ENCODE measurements at places on chromosomes 4 and X.

- no peak for DNase-seq
Measured at GRCh38 chr4:104677116-104677515, 182.4 kb upstream of the CXXC4 start.

DNA sequence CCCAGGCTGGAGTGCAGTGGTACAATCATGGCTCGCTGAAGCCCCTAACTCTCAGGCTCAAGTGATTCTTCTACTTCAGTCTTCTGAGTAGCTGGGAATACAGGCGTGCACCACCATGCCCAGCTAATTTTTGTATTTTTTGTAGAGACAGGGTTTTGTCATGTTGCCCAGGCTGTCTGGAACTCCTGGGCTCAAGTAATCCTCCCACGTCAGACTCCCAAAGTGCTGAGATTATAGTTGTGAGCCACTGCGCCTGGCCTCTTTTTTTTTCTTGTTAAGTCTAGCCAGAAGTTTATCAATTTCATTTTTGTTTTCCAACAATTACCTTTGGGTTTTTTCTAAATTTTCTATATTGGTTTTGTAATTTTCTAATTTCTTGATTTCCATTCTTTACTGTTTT, 100.6 kb downstream of the GC start:
- no peak for DNase-seq

- no peak for DNase-seq
Measured at GRCh38 chr4:167100120-167100519, 134.2 kb downstream of the SPOCK3 start.

DNA sequence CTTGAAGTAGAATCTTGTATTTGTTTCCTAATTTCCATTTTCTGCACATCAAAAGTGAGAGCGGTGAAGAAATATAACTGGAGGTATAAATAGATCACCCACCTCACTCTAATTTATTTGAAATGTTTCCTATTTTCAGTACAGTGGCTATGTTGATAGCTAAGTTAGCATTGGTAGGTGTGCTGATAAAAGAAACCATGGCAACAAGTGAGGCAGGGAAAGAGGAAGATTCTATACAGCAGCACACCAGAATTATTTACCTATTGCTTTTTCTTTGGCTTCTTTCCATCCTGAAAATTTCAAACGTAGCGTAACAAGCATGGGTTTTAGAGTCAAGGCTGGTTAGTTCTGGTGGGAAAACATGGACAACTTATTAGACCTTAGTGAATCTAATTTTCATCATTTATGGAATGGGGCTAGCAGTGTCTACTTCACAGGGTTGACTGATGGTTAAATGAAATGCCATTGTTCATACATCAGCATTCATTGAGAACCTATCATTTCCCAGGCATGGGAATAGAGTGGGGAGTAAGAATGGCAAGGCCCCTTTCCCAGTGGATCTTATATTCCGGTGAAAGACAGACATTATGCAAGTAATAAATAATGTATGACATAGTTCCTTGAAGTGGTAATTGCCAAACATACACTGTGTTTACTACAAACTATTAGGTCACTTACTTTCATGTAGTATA, 30.6 kb upstream of the CTSO start:
- no peak for DNase-seq

DNA sequence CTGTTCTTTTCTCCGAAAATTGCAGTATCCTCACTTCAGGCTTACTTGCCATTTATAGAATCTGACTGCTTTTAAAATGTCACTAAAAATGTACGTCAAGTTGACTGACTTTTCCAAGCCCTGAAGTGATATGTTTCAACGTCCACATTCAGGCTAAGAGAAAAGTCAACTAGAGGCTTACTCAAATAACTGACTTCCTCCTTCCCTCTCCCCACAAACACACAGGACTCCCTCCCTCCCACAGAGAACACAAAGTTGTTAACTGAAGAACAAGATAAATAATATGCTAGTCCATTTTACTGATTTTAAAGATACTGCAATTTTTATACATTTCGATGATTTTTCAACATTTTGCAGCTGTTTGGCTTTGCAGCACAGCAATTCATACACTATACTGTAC, 13.8 kb upstream of the CDKL2 start:
- DNase-seq, result no peak

- DNase-seq, result peak; percentile 43
Measured at GRCh38 chrX:103831342-103831802, 685 bp downstream of the RAB9B start.

DNA sequence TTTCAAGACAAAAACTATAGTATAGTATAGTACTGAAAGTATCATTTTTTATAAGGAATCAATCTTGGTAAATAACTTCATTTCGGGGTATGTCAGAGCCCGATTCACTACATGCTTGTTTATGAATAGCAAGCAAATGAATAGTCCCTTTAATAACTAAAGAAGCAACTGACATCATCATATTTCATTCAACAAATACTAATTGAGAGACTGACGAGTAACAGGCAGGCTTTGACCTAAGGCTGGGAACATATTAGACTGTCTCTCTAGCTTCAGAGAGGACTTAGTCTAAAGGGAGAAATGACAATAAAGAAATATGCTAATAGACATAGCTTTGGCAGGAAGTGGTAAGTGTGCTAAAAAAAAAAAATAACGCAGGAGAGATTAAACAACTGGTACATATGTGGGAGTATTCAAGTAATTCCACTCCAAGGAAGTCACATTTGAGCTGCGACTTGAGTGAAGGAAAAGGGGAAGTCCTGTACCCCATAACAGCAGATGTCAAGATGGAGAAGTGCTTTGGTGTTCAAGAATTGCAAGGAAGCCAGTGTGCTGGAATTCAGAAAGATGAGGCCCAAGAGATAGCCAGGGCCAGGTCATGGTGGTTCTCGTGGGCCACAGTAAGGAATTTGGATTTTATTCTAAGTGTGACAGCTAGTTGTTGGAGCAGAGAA, 284.9 kb downstream of the FBXO8 start:
- DNase-seq, result no peak

GRCh38 chr4:153512162-153512852, 46.1 kb downstream of the TMEM131L start:
- no peak for DNase-seq

DNA sequence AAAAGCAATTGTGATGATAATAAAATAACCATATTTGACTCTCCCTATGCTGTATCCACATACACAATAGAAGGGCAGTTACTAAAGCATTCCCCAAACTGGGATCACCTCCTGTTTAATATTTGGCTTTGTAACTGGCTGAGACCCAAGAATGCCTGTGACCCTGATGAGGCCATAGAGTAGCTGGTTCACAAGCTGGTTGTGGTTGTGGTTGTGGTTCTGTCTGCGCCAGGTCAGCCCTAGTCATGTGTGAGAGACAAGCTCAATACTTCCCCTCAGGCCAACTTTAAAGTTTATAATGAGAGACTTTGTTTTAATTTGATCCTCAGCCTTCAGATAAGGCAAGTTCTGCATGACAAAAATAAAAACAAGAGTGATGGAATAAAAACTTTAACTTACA, 209.9 kb downstream of the PARM1 start:
- no peak for DNase-seq

DNA sequence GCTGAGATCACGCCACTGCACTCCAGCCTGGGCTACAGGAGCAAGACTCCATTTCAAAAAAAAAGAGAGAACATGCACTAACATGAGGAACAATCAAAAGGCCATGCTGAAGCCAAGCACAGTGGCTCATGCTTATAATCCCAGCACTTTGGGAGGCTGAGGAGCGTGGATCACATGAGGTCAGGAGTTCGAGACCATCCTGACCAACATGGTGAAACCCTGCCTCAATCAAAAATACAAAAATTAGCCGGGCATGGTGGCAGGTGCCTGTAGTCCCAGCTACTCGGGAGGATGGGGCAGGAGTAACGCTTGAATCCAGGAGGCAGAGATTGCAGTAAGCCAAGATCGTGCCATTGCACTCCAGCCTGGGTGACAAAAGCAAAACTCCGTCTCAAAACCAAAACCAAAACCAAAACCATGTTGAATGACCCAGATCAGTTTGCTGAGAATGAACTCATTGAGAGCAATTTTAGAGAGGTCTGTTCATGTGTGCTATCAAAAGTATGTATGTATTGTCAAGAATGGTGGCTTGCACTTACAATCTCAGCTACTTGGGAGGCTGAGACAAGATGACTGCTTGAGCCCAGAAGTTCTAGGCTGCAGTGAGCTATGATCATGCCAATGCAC, 44.8 kb downstream of the PDS5A start:
- no peak for DNase-seq

DNA sequence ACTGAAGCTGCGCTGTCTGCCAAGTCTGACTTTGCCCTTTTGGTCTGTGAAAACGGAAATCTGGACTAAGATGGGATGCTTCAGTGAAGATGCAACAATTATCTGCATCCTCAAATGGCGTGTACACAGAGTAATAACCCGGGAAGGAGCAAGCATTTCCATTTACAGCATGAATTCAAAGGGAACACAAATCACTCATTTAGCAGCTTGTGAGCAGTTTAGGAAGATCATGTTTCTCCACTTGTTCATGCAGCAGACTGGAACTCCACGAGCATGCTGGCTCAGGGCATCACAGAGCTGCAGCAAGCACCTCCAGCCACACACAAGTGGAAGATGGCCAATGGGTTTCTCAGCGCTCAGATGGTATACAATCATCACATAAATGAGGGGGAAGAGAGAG, 175.5 kb downstream of the NLGN4X start:
- DNase-seq, result no peak

- DNase-seq, result no peak
Measured at GRCh38 chr4:55132775-55133174, 7.4 kb upstream of the KDR start.

DNA sequence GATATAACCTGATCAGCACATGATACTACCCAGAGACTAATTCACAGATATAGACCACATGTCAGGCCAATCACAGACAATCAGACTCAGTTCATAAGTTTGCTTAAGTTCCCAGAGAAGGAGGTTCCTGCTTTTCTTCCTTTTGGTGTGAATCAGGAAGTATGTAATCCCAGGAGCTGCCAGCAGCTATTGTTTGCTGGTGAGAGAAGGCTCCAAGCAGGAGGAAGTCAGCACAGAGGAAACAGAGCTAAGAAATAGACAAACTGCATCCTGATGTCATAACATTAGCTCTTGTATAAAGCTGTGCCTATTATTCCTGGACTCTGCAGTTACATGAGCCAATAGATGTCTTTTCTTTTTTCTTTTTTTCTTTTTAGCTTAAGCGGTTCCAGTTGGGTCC, 50.9 kb downstream of the UCHL1 start:
- no peak for DNase-seq

DNA sequence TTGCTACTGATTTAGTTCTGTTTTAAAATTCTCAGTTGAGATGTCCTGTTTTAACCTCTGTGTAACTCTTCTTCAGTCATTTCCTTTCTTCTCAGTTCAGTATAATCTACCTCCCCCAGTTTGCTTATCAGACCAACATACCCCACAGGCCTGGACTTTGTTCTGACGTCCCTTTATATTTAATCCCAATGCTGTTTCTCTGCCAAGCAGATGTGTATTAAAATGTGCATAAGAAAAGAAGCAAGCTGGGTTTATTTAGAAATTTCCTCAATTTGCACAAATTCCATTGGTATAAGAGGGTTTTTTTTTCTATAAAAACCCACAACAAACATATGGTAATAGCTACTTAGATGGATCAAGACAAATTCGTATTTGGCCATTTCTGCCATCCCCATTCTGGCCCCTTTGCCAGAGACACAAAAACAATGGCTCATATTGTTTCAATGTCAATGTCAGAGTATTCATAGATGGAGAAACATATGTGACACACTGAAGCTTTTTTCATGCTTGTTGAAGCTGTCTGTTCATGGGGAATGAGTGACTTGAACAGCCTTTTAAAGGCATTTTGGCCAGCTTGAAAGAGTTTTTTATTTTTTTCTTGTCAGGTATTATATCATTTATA, 24.5 kb downstream of the HCCS start:
- no peak for DNase-seq

GRCh38 chr4:169209388-169209883, 61.3 kb downstream of the SH3RF1 start:
- DNase-seq, result no peak

DNA sequence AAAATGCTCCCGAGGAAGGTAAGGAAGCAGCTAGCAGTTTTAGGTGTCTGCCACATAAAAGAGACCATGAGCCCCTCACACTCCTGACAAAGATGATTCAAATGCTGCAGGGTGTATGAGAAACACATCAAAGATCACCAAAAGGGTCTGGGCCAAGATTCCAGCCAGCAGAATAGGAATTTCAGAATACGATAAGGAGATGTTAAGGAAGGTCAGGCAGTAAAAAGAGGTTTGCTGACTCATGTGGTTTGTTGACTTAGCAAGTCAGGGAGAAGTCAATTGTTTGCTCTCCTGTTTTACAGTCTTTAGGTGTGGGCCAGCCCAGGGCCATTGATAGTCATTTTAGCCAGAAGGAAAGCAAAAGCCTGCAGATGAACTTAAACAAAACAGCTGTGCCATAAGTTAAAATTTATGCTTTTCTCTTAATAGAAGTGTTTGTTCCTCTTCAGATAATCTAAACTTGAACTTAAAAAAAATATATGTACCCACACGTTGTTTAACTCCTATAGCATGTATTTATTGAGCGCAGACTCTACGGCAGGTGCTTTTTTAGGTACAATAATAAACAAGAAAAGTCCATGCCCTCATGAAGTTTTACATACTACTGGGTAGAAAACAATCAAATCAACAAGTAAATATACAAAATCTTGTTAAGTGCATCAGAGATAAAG, 115.6 kb downstream of the CAMK2D start:
- no peak for DNase-seq

DNA sequence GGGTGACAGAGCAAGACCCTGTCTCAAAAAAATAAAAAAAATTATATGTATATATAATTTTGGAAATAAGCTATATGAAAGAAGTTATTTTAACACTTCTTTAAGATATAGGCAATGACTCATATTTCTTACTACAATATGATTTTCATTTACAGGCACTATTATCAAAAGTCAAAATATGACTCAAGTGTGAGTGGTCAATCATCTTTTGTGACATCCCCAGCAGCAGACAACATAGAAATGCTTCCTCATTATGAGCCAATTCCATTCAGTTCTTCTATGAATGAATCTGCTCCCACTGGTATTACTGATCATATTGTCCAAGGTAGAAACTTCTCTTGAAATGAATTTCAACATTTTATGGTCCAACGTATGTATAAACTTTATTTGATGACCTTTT, 20.8 kb downstream of the OCIAD1 start:
- no peak for DNase-seq

- no peak for DNase-seq
Measured at GRCh38 chrX:74526764-74527163, 87.7 kb downstream of the RLIM start.

DNA sequence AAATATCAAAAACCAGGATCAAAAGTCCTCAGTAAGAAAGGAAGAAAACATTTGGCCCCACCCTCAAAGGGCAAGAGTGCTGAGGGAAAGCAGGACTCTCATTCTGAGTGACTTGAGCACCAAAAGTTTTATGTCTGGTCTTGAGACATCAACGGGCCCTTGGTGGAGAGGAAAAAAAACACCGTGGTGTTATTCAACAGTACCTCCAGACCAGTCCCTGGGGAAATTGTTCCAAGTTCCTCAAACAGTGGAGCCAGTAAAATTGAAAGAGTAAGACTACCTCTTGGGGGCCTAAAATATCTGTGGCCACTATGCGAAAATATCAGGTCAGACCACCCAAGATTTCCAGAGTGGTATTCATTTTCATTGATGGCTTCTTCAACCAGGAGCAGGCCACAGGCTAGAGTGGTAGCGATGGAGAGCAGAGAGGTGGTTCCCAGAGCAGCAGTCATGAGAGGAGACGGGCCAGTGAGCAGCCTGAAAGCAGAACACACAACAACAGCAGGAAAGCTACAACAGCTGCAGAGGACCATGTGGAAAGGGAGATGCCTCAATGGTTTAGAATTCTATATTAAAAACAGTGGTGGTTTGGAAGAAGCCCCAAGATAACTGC, 63.7 kb upstream of the RPL34 start:
- no peak for DNase-seq

- no peak for DNase-seq
Measured at GRCh38 chr4:54274795-54275665, 45.9 kb downstream of the PDGFRA start.

GRCh38 chrX:76148041-76148665, 24.7 kb upstream of the PBDC1 start:
- no peak for DNase-seq

All from T follicular helper cell (primary cell).